ENCODE measurements at places on chromosomes 4 and X.

- DNase-seq = no peak
Measured at GRCh38 chr4:140930011-140930410, 173.8 kb upstream of the TBC1D9 start.

GRCh38 chr4:35163168-35163567, 1081.1 kb downstream of the ARAP2 start:
- no peak for DNase-seq

DNA sequence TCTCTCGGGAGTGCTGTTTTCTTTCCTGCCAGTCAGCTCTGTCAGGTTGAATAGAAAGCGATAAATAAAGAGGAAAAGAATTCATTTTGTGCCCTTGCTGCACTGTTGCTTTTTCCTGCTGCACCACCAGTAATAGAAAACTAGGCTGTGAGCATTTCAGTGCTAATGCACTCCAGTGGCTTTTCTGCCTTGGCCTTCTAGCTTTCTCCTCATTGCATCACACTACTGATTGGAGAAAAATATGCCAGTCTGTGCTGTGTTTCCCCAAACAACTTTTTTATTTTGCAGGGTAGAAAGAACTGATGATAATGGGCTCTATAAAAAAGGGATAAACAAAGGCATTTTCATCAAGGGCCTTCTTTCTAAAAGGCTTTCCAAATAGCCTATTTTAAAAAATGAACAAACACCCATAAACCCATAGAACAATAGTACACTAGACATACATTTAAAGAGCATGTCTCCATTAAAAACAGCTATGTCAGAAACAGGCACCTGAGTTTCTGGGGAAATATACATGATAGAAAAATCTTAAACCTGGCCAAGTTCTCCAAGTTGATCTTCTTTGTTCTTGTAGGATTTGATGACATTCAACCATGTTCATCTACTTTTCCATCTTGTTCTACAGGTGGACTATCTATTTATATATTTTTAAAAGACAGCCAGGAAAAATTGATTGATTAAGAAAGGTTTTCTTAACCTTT, 86.3 kb downstream of the GPRIN3 start:
- no peak for DNase-seq

DNA sequence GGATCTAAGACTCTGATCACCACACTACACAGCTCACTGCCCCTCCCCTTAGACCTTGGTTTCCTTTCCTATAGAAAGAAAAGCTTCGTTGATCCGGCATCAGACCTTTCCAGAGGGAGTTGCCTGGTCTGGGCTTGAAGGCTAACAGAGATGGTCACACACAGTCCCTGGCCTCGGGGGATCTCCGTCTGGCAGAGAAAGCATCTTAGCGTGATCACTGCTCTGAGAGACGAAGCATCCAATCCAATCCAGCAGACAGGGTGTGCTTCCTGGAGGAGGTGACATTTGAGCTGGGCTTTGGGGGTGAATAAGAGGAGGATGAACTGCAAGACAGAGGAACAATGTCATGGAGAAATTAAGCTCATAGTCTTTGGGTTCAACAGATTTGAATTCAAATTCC, 49.5 kb downstream of the HTRA3 start:
- DNase-seq = no peak

DNA sequence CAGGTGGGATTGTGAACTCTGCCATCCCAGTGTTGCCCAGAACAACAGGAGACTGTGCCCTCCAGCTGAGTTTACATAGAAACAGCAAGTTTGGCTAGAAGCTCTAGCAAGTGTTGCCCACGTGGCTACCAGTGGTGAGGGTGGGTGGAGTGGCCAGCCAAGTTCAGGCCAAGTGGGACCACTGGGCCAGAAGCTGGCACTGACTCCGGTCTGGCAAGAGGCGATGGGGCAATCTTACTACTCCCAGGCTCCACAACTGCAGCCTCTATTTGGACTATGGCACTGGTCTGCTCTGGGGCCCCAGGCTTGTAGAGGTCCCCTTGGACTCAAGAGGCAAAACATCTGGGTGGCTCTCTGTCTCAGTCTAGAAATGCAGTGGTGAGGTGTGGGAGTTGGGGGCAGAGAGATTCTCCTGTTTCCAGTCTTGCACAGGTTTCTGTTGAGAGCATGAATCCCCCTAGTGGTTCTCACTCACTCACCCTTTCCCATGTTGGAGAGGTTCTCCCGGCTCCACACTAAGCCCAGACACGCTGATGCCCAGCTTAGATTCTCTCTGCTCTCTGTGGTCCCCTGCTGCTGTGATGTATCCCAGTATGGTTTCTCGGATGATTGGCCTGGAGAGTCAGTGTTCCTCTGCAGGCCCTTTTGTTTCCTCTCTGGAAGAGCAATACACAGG, 615.3 kb downstream of the PDHA2 start:
- DNase-seq = no peak

GRCh38 chr4:185309770-185310169, 86.0 kb downstream of the LRP2BP start:
- DNase-seq = no peak

DNA sequence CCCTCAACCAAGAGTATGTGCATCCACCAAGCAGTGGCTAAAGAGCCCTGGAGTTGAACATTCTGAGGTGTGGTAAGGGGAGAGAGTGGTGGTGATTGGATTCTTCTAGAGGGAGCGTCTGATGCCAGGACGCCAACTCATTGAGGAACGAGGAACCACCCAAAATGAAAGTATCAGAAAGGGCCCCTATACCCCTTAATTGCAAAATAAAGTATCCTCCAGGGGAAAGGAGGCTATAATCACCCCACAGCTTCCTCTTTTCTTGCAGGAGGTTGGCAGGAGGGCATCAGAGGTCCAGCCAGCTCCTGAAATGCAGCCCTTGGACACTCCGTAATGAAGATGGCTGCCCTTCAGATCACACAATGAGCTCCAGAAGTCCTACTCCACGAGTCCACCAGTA, 5.3 kb upstream of the KIAA1210 start:
- DNase-seq = no peak

- no peak for DNase-seq
Measured at GRCh38 chr4:152690706-152691651, 11.2 kb upstream of the TMEM154 start.

DNA sequence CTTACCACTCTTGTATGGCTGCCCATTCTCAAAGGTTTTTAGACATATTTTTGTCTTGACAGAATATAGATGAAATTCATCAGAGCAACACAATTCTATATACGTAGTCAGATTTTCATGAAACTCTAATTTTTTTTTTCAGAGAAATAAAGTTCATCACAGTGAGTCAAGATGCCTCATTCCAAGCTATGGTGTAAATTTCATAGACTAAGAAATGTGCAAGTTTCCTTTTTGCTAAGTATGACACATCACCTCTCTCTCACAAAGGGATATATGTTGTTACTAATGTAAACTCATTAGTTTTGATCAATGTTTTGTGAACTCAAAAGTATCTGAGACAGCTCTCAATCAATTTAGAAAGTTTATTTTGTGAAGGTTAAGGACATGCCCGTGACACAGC, 60.4 kb upstream of the ATXN3L start:
- DNase-seq = no peak

DNA sequence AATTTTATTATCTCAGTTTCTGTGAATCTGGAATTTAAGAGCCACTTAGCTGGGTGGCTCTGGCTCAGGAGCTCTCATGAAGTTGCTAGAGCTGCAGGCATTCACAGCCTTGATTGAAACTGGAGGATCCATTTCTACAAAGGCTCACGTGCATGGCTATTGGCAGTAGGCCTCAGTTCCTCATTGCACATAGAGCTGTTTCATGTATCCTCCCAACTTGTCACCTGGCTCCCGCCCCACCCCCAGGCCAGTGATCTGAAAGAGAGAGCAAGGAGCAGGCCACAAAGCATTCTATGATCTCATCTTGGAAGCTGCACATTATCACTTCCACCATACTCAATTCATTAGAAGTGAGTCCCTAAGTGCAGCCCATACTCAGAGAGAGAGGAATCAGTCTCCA, 18.5 kb upstream of the AP1AR start:
- DNase-seq = peak; percentile 61

GRCh38 chr4:66443008-66443407, 772.7 kb upstream of the EPHA5 start:
- DNase-seq = no peak

DNA sequence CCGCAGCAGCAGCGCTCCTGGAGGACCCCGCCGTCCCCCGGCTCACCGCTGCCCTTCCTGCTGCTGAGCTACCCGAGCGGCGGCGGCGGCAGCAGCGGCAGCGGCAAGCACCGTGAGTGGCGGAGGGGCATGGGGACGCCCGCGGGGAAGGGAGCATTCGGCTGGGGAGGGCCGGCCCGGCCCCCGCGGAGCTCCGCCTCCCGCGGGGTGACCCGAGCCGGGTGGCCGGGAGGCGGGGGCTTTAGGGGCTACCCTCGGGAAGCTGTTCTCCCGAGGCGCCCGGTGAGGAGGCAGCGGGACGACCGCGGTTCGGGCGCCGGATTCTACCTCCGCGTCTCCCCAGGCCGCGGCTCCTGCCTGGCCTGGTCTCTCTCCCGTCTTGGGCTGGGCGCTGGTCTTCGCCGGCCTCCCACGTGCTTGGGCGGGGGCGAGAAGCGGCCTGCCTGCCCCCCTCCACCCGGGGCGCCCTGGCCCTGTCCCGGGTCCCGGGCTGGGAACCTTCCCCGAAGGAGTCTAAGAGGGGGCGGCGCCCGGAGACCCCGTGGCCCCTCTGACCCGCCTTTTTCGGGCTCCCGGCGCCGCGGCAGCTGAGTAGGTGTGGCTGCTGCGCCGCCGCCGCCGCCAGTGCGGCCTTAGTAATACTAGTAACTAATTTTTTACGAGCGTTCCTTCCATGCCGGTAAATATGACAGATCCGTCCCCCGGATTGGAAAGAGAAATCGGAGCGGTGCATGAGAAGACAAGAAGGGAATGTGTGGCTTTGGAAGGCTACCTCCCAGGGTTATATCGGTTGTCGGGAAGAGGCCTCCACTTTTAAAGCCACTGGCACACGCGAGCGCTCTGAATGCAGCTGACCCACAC, 16.4 kb upstream of the RUFY3 start:
- peak; percentile 84 for DNase-seq

- DNase-seq = peak; percentile 27
Measured at GRCh38 chr4:175947117-175947722, 118.4 kb upstream of the WDR17 start.

DNA sequence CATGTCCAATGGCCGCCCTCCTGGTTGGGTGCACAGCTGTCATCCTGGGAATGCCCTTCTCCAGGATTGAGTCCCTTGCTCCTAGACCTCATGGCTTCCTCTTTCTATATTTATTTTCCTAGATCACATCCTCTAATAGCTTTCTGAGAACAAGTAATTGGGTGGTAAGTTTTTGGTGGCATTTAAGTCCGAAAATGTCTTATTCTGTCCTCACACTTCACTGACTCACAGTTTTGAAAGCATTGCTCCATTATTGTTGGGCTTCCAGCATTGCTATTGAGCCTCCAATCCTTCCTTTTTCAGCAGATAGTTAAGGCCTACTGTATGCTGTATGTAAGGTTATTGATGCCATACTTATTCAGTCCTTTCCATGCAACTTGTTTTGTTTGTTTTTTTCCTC, 25.9 kb downstream of the PGM2 start:
- DNase-seq = no peak

DNA sequence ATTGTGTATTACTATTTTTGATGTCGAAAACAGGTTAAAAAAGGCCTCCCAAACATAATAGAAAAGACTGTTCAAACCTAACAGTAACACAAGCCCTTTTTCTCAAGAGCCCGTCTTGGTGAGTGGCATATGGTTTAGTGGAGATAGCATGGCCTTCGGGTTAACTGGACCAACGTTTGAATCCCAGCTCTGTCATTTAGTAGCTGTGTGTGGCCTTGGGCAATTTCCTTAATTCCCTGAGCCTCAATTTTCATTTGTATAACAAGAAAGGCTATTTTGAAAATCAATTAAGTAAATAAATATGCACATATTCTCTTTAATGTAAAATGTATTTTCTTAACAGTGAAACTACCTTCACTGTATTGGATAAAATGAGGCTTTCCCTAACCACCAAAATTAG, 62.3 kb downstream of the HELT start:
- no peak for DNase-seq

DNA sequence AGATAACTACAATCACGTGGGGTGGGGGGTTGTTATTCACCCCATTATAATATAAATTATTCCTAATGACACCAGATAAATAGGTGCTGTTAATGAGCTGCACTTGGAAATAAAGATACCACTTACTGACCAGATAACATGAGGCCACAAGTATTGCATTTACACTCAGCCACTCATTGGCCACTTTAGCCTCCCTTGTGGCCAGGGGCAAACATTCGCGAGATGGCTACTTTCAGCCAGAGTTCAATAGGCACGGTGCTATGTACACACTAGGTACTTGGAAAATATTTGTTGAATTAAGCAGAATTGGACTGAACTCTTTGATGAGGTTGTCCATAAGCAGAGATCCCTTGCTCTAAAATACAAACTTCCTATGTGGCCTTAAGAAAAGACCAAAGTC, 713.7 kb upstream of the TENM3 start:
- DNase-seq = no peak

DNA sequence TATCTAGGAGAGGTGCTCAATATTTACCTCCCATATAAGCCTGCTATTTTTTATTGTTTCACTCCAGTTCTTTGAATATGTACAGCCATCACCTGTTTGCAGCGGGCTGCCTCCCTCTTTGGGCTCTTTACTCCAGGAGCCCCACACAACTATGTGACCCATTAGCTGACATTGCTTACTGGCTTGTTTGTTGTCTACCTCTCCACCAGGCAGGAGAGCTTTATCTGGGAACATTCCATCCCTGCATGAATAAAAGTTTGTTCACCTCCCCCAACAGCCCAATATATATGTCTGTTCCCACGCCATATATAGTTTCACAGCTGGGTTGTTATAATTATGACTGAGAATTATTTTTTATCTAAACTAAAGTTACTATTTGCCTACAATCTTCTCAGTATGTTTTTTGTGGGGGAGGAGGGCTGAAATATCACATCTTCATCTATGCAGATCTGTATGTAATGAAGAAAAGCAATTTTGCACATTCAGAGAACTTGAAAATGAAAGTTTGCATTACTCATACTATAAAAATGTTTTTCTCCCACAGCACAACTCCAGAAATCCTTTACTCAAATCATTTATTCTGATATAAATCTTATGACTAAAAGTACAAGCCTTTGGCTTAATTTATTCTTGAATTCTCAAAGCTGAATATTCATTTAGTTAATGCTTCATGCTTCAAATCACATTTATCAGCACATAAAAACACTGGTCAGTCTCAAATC, 61.2 kb upstream of the DAPP1 start:
- no peak for DNase-seq

- no peak for DNase-seq
Measured at GRCh38 chr4:122479935-122480416, 23.5 kb upstream of the IL2 start.

DNA sequence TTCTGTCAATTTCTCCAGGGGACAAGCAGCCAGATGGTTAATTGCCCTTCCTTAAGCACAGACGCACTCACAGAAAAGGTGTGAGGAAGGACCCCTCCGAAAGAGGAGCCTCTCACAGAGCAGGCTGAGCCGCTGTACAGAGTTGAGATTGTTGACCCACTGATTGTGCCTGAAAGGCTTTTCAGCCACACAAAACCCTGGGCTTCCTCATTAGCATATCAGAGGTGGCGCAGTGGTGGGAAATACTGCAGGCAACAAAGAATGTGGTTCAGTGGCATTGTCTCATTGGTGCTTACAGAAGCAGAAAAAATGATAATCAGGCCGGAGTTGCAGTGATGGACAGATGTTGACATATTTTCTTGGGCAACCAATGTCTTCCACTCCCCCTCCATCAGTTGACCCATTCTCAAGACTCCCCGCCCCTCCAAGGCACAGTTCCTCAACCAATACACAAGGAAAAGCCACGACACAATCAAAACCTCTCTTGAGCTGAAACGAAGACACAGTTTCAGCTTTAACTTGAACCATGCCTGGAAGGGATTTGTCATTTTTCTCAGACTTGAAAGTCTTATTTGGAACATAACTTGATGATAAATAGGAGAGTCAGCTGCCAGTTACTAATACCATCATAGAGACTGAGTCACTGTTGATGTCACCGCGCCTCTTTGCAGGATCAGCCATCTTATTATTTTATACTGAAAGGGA, 53.1 kb downstream of the ATXN3L start:
- DNase-seq = no peak
